ENCODE measurements at places on chromosomes 16 and 17. TPM values are rescaled to one million over a fixed set of nuclear protein-coding genes. Genes with fewer than 3 reads are reported as not detected.

GRCh38 chr16:21277927-21278706 is at the start of gene CRYM:
CRYM (minus strand) TSS chr16:21278290; CDS start chr16:21278251, 39 bp downstream.
- no peak within 1 kb of the TSS for H3K27ac ChIP-seq
- no peaks in the 10 kb centered on the region for H3K36me3 ChIP-seq
- peaks cover 10% of the 10 kb centered on the region for H3K4me1 ChIP-seq
- H3K4me3 ChIP-seq = peak within 1 kb of the TSS; percentile 40

DNA sequence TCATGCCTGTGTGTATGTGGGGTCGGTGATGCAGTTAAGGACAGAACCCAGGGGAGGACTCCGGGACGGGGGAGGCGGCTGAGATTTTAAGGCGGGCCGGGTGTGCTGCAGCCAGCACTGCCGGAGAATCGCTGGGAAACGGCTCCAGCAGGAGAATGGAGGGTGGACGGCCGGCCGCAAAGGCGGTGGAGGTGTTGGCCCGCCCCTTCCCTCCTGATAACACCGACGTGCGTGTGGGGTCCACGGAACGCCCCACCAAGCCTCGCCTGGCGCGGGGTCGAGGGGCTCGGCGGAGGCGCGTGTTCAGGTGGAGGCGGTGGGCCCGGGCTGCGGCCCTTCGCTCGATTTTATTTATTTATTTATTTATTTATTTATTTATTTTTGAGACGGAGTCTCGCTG is 633 bp downstream of the ZNF843 start:
- no peaks in the 10 kb centered on the region for H3K36me3 ChIP-seq
- peaks cover 13% of the 10 kb centered on the region for H3K4me1 ChIP-seq
- no peak for DNase-seq
- no peaks in the 10 kb centered on the region for H3K27me3 ChIP-seq
- H3K4me3 ChIP-seq = peak overlapping the region; percentile 70
- peak overlapping the region; percentile 57 for H3K27ac ChIP-seq

GRCh38 chr17:64339516-64340490 is 50.9 kb downstream of the PECAM1 start:
- DNase-seq = no peak
- H3K4me3 ChIP-seq = no peak overlapping the region
- peak overlapping the region; percentile 44 for H3K27ac ChIP-seq
- H3K4me1 ChIP-seq = peaks cover 15% of the 10 kb centered on the region
- no peaks in the 10 kb centered on the region for H3K36me3 ChIP-seq

DNA sequence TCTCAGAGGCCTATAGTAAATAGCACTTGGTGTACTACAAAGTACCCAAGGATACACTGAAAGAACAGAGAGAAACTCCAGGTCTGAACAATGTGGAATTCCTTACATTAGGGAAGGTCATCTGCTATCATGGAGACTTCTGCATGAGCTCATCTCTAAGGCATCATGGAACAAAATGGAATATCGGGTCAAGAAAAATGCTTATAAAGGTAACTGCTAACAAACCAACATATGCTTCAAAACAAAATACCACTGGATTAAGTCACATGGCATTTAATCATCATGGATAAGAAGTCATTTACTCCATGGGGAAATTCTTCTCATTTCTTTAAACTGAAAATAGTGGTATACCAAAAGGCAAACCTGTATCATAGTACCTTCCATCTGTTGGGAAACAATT is 34.2 kb downstream of the TXNDC11 start:
- no peak overlapping the region for H3K27ac ChIP-seq
- no peaks in the 10 kb centered on the region for H3K36me3 ChIP-seq
- no peak overlapping the region for H3K4me3 ChIP-seq
- DNase-seq = no peak
- peaks cover 13% of the 10 kb centered on the region for H3K4me1 ChIP-seq

Gene ABCA8
- total RNA-seq = 188 TPM

Data from testis (tissue), 5 donors.